ENCODE measurements at places on chromosomes 1 and 21.

DNA sequence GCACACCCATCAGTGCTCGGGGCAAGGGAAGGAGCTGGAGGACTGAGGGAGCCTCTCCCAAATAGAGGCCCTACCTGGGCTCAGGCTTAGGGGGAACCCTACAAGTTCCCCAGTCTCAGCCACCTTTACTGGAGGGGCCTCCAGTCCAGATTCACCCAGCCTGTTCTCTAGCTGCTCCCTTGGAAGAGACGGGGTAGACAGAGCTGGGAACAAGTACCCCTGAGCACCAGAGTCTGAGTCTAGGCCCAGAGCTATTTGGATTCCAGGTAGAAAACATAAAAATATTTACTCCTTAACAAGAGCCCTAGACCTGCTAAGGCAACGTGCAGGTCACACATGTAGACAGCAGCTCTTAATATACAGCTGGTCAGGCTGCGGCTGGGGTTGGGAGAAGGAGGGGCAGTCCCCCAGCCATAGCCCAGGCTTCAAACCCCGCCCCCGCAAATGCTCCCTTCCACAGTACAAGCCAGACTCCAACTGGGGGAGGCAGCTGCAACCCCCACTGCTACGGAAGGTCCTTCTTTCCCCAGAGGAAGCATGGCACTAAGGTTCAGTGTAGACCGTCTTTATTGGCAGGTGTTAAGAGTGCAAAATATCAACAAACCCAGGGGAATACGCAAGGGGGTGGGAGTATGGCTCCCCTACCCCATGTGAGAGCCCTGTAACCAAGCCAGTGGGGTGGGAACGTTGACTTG is 8.0 kb downstream of the TENT5B start:
- DNase-seq, result no peak

DNA sequence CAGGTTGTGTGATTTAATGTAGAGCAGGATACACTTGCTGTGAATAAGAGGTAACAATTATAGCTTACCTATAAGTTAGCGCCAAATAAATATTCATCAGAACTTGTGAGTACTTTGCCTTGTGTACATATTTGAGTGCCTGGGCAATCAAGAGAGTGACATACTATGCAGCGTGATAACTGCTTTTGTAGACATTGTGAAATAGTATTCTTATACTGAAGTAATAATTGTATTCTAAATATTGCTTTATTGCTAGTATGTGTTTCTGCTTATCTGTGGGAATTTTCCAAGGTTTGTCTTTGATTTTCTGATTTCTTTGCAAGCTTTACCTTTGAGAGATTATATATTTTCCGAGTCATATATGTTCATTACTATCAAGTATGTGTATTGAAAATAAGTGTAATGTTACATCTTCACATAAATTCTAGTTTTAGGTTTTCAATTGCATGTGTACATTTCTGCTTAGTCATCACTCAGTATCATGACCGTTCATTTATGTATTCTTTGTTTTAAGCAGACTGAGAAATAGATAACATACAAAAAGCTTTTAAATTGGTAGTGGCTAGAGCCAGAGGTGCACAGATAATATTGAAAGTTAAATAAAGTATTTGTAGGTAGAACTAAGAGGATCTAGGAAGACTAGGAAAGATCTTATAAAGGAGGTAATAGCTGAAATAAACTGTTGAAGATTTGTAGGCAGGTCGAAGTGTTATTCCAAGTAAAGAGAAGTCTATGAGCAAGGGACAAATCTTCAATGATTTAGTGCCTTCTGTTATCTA is 19.5 kb downstream of the USP25 start:
- DNase-seq, result no peak

DNA sequence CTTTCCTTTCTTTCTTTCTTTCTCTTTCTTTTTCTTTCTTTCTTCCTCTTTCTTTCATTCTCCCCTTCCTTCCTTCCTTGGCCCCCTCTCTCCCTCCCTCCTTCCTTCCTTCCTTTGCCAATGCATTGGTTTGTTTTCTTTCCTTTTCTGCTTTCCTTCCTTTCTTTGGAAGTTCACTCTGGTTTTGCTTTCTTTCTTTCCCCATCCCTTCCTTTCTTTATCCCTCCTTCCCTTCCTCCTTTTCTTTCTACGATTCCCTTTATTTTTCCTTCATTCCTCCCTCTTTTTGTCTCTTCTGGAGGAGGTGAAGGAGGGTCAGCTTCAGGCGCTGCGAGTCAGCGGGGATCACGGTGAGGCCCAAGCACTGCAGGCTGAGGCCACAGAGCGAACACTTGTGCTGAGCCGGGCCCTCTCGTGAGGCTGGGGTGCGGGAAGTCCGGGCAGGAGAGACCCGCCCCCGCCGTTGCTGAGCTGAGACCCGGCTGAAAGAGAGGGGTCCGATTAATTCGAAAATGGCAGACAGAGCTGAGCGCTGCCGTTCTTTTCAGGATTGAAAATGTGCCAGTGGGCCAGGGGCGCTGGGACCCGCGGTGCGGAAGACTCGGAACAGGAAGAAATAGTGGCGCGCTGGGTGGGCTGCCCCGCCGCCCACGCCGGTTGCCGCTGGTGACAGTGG is 1.5 kb downstream of the SIM2 start:
- no peak for DNase-seq

DNA sequence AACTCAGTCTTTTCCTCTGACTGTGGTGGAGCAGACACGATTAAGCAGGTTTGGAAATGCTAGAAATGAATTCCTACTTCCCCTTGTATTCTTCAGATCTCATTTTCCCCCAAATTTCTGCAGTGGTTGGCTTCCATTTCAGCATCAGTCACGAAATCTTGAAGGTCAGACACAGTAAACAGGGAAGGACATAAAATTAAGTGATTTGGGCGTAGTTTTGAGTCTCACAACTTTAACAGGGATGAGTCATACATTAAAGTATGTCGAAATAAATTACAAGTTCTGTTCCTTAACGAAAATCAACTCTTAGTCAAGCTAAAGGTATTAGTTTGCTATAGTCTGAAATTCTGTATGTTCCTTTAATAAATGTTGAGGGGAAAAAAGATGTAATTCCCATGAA is 61.1 kb downstream of the HNRNPR start:
- no peak for DNase-seq

DNA sequence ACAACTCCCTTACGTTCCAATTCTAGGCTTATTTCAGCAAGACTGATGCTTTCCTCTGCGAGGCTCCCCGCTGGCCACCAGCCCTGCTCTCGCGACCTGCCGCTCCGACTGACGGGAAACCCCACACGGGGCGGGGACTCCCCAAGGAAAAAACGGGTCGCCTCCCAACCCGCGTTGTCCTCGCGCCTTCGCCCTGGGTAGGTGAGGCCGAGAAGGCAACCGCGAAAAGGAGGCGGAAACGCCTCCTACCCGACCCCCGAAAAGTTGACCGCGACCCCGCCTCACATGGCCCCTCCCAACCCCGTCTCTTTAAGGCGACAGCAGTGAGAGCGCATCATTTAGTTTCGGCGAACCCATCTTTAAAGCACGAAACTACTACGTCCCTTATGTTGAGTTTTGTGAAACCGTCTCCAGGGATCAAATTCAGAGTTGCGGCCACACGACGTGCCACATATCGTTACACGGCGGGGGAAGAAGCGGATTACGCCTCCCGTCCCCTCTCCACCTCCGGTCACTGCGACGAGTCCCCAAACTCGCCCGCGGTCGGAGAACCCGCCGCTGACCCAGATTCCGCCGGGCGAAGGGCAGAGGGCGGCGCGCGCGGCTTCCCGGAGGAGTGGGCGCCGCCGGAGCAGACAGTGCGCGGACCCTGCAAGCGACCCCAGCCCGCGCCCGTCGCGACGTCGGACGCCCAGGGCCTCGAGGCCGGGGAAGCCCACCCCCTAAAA is 1.2 kb downstream of the ANP32E start:
- peak; percentile 30 for DNase-seq

GRCh38 chr1:9275161-9275560 is 17.5 kb upstream of the SPSB1 start:
- no peak for DNase-seq

DNA sequence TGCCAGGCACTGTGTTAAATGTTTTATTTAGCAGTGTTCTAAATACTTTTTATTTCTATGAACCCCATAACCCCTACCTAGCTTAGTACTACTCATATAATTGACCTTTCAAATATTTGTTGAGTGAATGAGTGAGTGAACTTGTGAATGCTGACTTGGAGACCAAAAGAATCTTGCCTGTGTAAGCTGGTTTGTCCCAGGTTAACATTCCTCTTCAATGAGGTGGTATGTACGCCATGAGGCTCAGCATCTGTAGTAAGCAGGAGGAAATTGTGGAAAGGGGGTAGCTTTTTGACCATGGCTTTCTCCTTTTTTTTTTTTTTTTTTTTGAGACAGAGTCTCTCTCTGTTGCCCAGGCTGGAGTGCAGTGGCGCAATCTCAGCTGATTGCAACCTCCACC is 14.6 kb downstream of the MED18 start:
- no peak for DNase-seq

DNA sequence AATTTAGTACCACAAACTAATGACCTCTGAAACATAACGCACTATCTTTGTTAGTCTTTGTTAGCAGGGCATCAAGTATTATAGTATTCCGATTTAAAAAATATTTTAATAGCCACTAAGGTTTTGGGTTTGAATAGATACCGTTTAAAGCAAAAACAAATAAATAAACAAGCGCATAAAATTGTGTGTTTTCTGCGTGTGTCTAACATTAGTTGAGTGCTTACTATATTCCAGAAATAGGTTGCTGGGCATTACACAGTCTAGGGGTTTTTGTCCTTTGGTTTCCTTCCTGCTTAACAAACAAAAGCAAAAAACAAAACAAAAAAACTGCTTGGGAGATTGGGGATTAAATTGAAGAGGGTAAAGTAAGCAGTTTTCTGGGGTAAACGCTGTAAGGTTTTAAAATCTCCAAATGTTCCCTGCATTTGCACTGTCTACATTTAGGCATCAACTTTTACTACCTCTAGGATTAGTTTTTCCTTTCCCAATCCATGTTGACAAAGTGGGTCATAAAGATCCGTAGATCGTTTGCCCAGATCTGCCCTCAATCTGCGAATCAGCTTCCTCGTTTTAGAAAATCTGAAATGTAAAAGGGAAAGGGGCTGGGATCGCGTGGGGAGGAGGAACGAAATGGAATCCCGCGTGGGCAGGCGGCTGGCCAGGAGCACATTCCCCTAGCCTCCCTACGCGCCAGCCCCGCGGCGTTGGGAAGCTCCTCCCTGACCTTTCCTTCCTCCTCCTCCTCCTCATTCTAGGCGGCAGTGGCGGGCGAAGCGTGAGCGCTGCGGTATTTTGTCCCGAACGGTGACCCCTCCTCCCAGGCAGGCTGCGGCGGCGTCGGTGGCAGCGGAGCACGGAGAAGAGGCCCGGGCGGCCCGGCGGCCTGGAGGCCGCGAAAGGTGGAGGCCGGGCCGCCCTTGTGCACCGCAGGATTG is at the start of gene KCTD3:
Gene KCTD3, plus strand, starts transcription at position 749 of the 935 bp plus-strand sequence. CDS start 382 bp downstream, outside the sequence.
- peak; percentile 17 for DNase-seq

- no peak for DNase-seq
These were observed 364.5 kb downstream of the KCNH1 start for GRCh38 chr1:210769473-210769872.

- DNase-seq, result no peak
These were observed 9.6 kb upstream of the HTR6 start for GRCh38 chr1:19654886-19655717.

DNA sequence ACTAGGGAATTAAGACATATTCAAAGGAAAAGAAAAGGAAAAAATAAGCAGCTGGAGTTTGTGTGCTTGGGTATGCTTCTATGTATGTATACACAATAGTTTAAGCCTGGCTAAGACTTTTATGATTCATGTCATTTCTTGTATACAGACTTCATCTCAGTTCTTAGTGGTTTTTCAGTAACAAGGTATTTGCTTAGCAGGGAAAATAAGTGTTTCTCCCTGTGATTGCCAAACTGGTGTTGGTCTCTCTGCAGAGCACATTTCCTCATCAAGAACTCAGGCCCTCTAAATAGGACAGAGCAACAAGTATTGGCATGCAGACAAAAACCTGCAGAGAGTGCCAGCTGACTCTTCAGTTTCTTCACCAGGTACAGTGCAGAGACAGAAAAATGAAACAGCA is 484.4 kb upstream of the ZRANB2 start:
- DNase-seq, result no peak

- DNase-seq, result no peak
These were observed 123.5 kb downstream of the TIAM1 start for GRCh38 chr21:31220575-31220974.

DNA sequence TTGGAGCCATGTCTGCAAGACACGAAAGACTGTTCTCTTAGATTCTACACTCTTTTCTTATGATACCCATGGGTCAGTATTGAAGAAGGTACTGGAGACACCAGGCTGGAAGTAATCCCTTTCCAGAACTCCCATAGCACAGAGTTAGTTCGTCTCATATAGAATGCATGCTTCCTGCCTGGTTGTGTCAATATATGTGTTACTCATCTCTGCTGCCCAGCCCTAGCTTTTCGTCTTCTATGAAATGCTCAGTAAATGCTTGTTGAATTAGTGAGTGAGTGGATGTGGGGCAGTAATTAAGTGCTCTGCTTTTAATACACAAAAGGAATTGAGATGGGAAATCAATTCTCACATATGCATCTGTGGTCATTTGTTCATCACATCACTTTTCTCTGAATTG is 32.1 kb downstream of the ADCY10 start:
- no peak for DNase-seq

DNA sequence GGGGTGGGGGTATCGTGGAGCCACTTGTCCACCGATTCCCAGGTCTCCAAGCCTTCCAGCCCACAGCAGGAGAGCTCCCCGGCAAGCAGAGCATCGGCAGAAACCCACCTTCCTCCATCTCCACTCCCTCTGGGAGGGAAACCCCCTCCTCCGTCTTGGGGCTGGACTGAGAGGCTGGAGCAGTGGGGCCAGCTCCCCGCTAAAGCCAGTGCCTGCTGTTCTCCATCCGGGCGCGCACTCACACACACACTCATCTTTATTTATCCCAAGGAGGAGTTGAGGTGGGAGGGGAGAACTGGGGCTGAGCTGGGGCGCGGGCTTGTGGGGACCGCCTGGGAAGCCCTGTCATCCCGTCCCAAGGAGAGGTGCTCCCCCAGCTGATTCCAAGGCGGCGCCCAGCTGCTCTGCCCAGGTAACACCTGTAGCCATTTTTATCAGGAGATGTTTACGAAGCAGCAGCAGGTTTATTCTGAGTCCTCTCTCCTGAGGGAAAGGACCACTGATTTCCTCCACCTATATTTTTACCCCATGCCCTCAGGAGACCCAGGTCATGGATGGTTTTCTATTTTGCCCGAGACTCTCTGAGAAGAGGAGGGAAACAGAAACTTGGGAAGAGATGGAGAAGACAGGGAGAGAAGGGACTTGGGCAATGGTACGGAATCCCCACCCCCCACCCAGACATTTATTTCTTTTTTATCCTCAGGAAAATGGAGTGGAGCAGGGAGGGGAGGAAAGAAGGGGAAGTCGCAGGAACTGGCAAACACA is 2.1 kb downstream of the KCNN3 start:
- no peak for DNase-seq

- DNase-seq, result no peak
These were observed 7.0 kb upstream of the ANGPTL1 start for GRCh38 chr1:178877896-178878295.
